Activated CD4-positive, alpha-beta T cell treated with anti-CD3 and anti-CD28 coated beads, Interleukin-2, amount 50 U/mL, for 4 hours (primary cell): ENCODE measurements at places on chromosomes 5 and 9.

GRCh38 chr9:21265421-21266189 lies 25.8 kb upstream of the IFNA14 start:
- DNase-seq = no peak

DNA sequence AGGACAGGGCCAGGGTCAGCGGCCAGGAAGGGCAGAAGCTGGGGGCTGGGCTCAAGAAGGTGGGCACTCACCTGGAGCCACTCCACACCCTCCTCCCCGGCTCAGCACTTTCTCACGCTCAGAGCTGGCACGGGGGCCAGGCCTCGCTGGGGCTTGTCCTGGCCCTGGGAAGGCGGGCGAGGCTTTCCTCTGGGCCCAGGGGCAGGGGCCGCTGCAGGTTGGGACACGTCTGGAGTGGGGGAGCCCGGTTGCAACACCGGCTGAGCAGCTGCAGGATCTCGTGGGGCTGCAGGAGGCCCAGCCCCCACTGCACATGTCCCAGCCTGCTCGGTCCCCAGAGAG lies 38.9 kb upstream of the EGFL7 start:
- no peak for DNase-seq

GRCh38 chr5:17024686-17025180 lies 88.6 kb upstream of the MYO10 start:
- DNase-seq = no peak

DNA sequence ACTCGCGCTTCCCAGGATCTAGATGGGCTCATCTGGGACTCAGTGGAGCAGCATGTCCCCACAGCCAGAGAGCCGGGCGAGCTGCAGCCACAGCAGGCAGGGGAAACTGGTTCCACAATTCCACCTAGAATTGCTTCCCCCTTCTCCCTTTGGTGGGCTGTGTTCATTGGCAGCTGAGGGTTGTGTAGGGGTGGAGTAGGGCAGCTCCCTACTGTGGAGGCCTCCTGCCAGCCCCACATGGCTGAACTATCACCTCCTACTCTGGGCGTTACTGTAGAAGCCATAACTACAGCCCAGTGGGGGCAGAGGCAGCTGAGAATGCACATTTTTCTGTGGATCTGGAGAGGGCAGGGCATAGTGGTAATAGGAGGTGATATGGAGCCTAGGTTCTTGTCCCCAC lies 44.8 kb downstream of the PPARGC1B start:
- DNase-seq = no peak

- DNase-seq = no peak
Measured at GRCh38 chr9:3848445-3849114, 322.8 kb upstream of the RFX3 start.

GRCh38 chr5:16578474-16578883 lies 38.3 kb downstream of the RETREG1 start:
- no peak for DNase-seq

DNA sequence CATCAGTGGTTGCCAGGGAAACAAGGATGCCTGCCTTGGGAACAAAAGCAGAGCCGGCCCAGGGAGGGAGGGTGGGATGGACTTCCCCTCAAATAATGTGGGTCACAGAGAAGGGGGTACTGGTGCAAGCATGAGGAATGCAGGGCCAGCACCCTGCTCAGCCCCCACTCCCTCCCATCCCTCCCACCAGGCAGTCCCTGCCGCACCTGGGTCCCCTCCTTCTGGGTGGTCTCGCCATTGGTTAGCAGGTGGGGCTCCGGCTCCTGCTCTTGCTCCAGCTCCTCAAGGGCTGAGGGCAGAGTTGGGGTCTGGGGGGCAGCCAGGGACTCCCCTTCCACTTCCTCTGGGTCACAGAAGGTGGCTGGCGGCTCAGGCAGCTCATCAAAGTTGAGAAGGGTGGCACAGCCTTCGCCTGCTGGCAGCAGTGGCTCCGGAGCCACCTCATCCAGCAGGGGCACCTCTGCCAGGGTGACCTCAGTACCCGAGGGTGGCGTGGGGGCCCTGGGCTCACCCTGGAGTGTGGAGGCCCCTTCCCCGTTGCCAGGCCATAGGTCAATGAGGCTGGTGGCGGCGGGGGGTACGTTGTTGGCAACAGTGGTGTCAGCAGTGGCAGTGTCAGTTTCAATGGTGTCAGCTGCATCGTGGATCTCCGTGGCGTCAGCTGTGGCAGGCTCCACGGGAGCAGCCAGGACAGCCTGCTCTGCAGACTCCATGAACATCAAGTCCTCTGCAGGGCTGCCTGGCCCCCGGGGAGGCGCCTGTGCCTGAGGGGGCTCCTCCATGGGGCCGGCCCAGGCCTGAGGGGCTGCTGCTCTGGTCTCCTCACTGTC lies 11.5 kb downstream of the PRR7 start:
- no peak for DNase-seq

- DNase-seq = no peak
Measured at GRCh38 chr9:37806271-37806670, 5.7 kb downstream of the DCAF10 start.

DNA sequence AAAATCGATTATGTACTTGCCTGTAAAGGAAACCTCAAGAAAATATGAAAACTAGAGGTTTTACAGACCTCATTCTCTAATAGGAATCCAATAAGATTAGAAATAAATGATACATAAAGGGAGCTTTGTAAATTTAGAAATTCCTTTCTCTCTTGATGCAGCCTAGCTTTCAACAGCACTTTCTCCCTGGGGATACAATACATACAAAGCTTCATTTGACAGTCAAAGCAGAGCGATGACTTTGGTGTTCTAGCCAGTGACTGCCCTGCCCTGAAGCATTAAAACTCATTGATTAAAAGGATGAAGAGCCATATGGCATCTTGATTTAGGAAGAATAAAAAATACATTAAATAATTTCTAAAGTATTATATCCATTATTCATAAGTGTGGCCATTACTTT lies 46.3 kb upstream of the GLIS3 start:
- no peak for DNase-seq

- no peak for DNase-seq
Measured at GRCh38 chr5:165282491-165282890, 1777.1 kb downstream of the MAT2B start.

GRCh38 chr9:135958485-135958884 lies 2.7 kb downstream of the UBAC1 start:
- no peak for DNase-seq

- DNase-seq = no peak
Measured at GRCh38 chr5:2565147-2565546, 186.3 kb downstream of the IRX2 start.
